ENCODE measurements at places on chromosomes 12 and 14.
A peak's percentile ranks its signal among the peaks of the same experiment; 100 is the strongest.

DNA sequence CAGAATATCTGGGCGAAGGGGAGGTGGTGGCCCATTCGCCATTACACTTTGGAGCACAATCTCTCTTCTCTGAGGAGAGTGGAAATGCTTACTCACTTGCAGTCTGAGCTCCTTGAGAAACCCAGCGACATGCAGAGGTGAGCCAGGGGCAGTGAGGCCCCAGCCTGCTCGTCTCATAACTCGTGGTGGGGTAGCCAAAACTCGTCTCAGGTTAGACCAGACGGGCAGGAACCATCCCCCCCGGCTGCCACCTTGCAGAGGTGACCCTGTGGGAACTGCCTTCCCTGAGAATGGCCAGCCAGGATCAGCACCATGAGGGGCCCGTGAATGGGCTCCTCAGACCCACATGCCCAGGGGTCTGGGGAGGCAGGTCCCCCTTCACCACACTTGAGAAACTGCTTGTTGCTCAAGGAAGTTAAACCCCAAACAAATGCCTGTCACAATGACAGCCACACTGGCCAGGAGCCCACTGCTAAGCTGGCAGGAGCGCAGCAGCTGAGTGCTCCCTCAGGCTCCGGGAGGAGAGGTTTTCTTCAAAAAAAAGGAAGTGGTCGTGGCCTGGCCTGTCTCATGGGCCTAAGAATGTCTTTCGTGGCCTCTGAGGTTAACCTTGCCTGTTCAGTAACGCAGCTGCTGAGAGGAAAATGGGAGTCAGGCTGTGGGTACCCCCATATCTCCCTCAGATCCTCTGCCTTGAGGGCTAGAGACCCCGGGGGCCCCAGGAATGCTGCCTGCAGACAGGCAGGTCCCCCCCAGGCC, 9.2 kb upstream of the ALDH2 start:
- no peak for DNase-seq

DNA sequence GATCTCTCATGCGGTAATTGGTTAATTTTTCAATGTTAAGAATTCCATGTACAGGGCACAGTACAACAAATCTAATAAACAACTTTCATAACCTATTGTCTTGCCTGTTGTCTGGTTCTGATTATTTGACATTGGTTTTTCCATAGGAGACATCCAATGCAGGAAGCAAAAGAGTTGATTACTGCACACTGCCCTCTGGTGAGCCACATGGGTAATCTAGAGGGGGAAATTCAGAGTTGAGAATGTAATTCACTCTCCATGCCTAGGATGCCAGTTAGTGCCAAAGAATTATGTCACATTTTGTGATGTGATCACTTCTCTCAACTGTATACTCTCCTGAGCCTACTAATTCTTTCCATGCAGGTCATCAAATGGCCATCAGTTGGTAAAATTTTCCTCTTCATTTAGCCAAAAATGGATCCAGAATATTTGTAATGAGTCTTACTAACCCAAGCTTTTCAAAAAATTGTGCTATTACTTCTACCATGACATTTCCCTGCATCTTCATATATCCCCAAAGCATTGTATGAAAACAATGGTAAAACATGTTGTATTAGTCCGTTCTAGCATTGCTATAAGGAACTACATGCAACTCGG, 17.7 kb upstream of the CCDC91 start:
- peak; percentile 84 for DNase-seq

- no peak for DNase-seq
Measured at GRCh38 chr12:41799671-41800070, 345.0 kb downstream of the GXYLT1 start.

DNA sequence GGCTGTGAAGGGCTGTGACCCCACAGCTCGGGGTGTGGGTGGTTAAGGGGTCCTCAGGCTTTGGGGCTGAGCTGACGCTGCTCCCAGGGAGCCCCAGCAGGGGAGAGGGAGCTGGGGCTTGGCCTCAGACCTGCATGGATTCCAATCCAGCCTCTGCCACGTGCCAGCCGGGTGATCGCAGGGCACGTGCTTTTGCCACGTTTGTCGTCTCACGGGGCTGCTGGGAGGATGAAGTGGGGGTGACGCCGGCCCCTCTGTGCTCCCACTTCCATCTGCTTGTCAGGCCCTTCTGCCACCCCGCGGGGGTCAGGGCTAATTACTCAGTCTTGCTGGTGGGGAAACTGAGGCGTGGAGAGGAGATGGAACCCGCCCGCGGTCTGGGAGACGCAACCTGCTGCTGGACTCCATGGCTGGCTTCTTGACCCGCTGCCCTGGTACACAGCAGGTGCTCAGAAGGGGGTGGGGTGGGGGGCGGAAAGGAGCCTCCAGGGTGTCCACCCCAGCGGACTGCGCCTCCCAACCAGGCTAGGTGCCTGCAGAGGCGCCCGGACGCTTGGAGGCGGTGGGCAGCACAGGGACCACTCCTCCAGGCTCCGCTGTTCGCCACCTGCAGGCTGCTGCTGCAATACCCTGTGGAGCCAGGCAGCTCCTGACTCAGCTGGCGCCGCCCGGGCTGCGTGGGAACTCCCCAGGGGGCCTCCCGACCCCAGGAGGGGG, 36.4 kb upstream of the PRIMA1 start:
- no peak for DNase-seq

DNA sequence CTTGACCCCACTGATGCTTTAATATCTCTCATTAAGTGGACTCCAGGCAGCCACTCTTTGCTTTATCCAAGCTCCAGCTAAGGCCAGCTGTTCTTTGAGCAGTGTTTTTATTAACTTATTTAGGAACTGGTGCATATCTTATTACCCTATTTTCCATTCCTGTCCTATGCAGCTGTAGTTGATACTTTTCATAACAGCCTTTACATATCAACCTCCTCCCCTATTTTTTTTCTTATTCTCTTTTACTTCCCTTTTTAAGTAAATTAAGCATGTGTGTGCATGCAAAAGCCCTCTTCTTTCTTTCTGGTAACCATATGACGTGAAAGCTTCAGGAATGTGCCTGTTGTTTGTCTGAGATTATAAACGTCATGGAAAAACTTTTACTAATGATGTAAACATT, 121.2 kb downstream of the PTPRQ start:
- peak; percentile 38 for DNase-seq

- DNase-seq: peak; percentile 18
Measured at GRCh38 chr12:31558521-31558920, 32.4 kb downstream of the DENND5B start.

DNA sequence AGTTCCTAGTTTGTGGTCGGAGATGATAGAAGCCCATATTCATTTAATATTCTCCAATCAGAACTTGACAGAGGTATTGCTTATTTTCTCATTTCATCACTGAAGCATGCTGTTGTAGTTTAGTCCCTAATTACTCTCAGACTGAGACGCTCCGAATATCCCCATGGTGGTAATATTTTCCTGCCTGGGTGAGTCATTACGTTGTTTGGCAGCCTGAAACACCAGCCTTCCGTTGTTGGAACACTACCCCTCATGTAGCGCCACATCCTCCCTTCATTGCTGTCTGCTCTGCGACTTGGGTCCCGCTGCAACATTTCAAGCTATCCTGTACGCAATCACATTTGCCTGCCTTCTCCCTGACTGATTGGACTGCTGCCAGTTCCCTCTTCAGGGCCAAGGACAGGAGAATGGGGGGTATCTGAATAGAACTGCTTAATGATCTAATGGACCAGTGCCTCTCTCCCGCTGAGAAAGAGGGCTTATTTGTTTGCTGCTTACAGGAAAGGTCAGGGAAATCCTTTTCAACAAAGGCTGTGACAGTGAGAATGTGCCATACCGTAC, 369.1 kb downstream of the NPAS3 start:
- no peak for DNase-seq

DNA sequence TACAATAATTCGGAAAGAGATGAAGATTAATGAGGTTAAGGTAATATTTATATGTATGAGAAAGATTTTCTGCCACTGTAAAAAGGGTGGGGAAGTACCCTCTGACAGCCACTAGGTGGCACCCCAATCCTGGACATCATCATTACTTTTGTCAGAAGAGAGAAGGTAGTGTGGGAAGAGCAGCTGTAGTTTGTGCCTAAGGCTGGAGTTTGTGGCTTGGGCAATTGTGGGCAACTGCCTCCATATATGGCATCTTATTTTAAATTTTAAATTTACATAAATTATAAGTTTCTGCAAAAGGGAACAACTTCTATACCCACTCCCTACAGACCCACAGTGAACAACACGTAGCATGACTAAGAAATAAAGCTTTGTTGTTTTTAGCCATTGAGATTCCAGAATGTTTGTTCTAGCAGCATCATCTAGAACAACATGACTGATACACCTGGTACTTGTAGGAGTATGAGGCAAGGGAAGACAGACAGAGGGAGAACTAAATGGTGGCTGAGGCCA, 34.4 kb upstream of the SYCP3 start:
- DNase-seq: peak; percentile 77

All from epithelial cell of esophagus (primary cell).